ENCODE measurements at places on chromosomes 7 and 10.

- DNase-seq: peak; percentile 83
These were observed 156.3 kb downstream of the NRP1 start for GRCh38 chr10:33178026-33178755.

DNA sequence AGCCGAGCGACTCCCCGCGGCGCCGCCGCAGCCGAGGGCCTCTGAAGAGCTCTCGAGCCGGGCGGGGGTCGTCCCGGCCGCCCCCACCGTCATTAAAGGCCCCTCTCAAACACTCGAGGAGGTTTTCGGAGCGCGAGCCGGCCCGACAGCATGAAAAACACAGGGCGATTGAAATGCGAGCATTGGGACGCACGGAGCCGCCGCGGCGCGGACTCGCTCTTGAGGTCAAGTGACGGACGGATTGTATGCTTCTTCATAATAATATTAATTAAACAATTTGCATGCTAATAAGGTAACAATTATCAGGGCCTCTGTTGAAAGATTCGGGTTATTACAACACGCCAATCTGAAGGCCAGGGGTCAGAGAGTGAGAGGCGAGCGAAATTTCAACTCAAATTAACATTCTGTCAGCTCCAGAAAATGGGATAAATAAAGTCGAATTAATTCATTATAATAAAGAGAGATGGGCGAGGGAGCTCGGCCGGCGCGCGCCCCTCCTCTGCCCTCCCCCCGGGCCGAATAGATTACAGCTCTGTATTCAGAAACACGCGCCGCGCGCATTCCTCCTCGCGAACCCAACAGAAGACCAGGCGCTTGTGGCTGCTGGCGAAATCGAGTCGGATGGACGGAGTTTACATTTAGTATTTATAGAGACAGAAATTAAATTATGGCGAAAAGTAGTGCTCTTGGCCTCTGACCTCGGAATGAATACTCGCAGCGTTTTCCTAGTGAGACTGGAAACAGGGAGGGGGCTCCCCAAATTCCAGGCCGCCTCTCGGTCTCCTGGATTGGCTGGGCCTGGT, 2.1 kb upstream of the UNCX start:
- peak; percentile 88 for DNase-seq

GRCh38 chr7:122013065-122013464, 131.0 kb downstream of the AASS start:
- no peak for DNase-seq

DNA sequence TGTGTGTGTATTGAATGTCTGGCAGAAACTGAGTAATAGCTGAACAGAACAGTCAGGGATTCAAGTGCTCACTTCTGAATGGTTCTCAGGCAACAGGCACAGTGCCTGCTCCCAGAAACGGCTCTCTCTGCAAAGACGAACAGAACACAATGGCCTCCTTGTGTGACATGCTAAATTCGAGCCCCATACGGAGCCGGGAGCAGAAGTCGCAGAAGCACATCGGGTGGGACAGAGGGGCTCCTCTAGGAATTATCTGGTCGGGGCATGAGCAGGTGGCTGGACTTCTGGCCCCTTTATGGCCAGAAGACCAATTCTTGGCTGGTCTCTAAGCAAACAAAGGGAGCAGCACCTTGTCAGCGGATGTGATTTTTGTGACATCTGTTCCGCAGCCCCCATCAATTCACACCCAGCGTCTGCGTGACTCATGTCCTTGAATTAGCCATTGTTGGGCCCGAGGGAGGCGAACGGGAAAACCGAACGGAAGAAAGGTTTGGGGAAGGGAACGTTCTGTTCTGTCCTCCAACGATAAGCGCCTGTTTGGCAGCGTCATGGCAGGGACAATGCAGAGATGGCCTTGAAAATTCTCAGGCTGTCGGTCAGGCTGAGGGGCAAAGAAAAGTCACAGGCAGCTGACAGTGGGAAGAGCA, 47.3 kb upstream of the NPTX2 start:
- no peak for DNase-seq

GRCh38 chr7:157893535-157894044, 556.8 kb downstream of the DNAJB6 start:
- peak; percentile 27 for DNase-seq

DNA sequence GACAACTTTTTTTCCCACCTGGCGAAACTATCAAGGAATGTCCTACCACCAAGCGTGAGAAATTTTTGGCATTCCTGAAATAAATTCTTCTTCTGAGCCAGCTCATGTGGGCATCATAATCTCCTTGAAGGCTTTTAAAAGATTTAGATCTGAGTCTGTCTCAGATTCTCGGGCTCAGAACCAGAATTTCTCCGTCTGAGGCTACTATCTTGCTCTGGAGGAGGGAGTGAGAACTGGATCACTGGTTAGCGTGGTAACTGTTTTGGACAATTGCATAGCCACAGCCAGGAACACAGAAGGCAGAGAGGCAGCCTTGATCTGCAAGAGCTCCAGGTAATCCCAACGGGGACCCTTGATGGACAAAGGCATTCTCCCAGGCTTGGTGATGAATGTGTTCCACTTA, 1.0 kb upstream of the PLAC9 start:
- no peak for DNase-seq

DNA sequence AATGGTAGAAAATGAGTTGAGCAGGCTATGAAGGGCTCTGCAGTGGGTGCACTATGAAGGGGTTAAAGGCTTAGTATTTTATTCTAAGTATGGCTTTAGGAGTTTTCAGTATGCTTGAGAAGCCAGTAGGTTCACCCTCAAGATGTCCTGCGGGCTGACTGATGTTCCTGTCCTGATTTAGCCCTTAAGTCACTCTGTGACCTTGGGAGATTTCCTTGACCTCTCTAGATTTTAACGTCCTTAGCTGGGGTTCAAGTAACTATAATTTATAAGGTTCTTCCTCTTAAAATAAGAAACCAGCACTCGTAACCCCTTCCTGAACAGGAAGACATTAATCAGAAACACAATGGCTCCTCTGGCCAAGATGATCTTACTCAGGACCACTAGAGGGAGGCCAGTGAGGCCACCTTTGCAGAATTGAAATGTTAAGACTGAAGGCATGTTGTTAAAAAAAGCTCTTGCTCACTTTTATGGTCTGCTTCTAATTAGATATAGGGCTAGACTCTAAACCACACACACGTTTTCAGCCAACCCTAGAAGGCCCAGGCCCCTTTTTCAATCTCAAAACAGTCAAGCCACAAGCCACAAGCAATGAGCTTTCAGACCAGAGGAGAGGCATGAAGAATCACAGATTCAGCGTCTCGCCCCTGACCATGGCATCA, 41.9 kb downstream of the CDK1 start:
- no peak for DNase-seq

- no peak for DNase-seq
These were observed 157.5 kb upstream of the PHYHIPL start for GRCh38 chr10:59018977-59019376.

DNA sequence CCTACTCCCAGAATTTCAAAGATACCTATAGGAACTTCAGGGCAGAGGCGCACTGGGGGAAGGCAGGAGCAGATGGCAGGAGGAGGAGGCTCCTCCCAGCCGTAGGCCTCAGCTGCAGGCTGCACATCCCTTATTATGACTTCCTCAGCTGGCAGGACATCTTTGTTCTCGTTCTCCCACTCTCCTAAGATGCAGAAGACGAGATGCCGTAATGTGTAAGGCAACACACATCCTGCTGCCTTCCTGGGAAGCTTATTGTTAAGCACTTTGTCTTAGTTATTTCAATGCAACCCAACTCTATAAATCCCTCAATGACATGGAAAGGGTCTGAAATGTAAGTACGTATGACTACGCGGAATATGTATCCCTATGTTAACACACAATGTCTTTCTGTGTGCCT, 599.8 kb upstream of the MGMT start:
- DNase-seq: no peak

- no peak for DNase-seq
These were observed 145.7 kb downstream of the FGFR2 start for GRCh38 chr10:121452581-121452980.

GRCh38 chr10:113161066-113161465, 211.0 kb downstream of the TCF7L2 start:
- DNase-seq: no peak

DNA sequence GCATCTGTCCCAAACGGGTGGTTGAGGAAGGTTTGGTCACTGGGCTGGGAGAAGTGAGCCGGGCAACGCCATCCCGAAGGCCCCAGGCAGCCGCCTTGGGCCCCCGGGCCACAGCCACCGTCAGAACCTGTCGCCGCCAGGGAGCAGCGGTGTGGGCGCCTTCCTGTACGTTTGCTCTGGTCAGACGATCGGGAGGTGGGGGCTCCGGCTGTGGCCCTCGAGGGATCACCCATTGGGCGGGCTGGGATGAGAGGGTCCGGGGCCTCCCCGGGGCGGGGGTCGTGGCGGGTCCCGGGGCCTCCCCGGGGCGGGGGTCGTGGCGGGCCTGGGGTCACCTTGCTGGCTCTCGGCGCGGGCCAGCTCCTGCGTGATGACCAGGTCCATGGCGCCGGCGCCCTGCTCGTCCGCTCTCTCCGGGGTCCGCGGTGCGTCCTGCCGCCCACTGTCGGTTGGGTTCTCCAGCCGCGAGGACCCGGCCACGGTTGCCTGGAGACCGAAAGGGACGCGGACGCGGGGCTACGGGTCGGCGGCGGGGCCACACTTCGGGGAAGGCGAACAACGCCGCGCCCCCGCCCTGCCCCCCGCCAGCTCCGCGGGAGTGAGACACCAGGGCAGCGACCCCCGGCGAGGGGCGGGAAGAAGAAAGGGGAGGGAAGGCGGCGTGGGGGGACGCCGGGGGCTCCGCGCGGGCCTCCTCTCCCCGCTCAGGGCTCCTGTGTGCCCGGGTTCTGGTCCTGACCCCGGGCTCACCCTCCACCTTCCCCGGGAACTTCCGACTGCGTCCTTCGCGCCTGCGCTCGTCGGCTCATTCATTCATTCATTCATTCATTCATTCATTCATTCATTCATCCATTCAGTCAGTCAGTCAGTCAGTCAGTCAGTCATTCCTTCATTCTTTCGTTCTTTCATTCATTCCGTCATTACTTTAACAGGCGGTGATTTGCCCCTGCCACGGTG, at the start of gene CFAP46:
TSS of gene CFAP46 (minus strand) at position 470 of the 957 bp plus-strand sequence. CDS start at position 384, 86 bp downstream.
- peak; percentile 96 for DNase-seq

DNA sequence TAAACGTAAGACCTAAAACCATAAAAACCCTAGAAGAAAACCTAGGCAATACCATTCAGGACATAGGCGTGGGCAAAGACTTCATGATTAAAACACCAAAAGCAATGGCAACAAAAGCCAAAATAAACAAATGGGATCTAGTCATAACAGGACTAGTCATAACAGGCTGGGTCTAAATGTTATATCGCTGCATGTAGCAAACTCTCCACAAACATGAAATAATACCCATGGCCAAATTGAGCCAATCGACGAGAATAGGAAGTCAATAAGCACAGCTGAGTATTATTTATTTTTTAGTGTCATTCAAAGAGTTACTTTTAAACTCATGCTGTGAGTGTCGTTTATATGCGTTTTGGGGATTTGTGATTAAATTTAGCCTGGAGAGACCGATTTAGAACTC, 225.1 kb downstream of the TFEC start:
- DNase-seq: no peak

DNA sequence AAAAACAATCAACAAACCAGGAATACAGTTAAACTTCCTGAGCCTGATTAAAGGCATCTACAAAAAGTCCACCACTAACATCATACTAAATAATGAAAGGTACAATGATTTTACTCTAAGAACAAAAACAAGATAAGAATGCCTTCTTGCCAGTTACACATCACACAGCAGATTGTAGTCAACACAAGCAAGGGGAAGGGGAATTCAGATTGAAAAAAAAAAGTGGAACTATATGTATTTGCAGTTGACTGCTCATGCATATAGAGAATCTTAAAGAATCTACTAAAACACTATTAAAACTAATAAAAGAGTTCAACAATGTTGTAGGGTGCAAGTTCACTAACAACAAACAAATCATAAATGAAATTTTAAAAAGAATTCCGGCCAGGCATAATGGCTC, 28.5 kb downstream of the ZNF33B start:
- DNase-seq: no peak

DNA sequence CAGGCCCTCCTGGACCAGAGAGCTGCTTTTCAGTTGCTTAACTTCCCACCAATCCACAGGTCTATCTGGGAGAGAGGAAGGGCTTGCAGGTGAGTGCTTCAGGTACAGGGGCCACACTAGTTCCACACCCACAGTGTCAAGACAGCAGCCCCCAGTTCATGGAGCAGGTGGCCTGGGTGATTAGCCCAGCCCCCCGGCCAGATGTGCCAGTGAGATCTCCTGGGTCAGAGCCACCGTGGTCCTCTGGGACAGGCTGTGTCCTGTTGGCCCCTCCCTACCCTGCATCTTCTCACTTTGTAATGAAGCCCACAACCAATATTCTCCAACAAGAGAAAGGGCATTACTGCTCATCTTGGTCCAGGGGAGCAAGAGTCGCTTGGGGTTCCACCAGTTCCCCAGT, 30.6 kb downstream of the DRGX start:
- peak; percentile 29 for DNase-seq

DNA sequence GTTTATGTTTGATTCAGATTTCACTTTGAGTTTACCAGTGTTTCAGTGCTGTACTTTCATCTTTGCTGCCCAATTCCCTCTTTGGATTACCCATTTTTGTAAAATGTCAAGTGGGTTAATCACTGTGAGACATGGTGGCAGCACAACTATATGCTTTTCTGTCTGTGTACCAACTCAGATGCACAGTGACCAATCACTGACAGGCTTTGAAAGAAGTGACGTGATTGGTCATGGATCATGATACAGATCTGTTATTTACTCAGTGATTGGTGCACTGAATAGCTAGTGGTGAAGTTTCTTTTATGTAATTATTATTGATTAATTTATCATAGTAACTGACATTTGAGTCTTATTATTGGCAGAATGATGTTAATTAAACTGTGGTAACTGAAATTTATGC, 126.9 kb downstream of the SDK1 start:
- no peak for DNase-seq

GRCh38 chr10:19480353-19480752, 335.9 kb upstream of the PLXDC2 start:
- DNase-seq: no peak

DNA sequence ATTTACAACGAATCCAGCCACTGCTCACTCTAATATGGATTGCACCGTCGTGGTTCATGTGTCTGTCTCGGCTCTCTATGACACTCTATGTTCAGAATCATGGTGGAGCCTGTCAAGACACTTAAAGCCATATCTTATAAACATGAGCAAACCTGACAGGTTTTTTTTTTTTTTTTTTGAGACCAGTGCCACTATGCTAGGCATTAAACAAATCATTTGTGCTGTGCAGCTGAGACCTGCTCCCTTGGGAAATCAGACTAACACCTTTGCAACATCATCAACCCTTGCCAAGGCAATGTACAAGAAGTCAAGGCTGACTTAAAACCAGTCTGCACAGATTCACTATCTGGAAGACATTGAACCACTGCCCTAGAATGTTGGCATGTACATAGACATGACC, 181.2 kb upstream of the ANK3 start:
- no peak for DNase-seq

GRCh38 chr7:94738071-94738470, 82.1 kb upstream of the SGCE start:
- DNase-seq: no peak

- DNase-seq: no peak
These were observed 59.8 kb upstream of the MAGI2 start for GRCh38 chr7:79513261-79513660.

GRCh38 chr10:94725871-94726270, 36.6 kb upstream of the CYP2C19 start:
- no peak for DNase-seq

All from osteoblast (primary cell).